ENCODE measurements at places on chromosomes 6 and 20.

DNA sequence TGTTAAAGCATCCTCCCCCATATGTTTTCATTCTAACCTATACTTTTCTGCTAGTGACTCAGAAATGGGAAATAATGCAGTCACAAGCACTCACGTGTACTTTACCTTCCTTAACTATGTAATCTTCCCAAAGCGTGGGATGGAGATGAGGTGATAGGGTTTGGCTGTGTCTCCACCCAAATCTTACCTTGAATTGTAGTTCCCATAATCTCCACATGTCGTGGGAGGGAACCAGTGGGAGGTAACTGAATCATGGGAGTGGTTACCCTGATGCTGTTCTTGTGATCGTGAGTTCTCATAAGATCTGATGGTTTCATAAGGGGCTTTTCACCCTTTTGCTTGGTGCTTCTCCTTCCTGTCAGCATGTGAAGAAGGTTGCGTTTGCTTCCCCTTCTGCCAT lies 35.4 kb downstream of the AGPAT4 start:
- peaks cover 16% of the 10 kb centered on the region for H3K4me1 ChIP-seq
- no peak overlapping the region for H3K4me3 ChIP-seq
- DNase-seq: no peak
- H3K27me3 ChIP-seq: no peaks in the 10 kb centered on the region

DNA sequence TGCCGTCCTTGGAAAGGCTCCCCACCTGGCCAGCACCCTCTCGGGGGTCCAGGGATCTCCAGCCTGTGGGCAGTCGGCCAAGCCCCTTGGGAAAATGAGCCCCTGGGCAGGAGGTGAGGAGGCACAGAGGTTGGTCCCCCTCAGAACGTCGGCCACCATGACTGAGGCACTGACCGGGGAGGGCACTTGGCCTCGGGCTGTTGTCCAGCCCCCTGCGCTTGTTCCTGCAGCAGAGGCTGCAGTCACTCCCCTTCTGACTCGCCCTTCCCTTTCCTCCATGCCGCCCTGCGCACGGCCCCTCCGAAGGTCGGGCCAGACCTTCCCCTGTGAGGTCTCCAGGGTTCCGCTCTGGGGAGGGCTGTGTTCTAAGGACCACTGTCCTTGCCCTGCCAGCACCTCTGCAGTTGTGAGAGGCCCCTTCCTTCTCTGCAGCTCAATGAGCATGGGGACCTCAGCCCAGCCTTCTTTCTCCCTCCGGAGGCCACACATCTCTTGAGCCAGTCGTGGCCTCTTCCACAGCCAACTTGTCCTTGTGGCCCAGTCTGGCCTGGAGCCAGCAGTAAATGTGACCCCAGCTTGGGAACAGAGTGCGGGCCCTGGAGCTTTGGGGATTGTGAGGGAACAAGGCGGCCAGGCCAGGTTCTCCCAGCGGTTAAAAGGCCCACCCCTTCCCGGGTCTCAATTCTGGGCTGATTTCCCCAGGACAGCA lies 195.5 kb downstream of the DLL1 start:
- peaks cover 16% of the 10 kb centered on the region for H3K27me3 ChIP-seq
- no peak for DNase-seq
- H3K27ac ChIP-seq: no peak overlapping the region
- H3K4me3 ChIP-seq: no peak overlapping the region
- H3K36me3 ChIP-seq: no peaks in the 10 kb centered on the region
- H3K4me1 ChIP-seq: peaks cover 3% of the 10 kb centered on the region

- H3K27ac ChIP-seq: no peak overlapping the region
- H3K36me3 ChIP-seq: no peaks in the 10 kb centered on the region
- peak overlapping the region; percentile 45 for H3K4me3 ChIP-seq
- H3K27me3 ChIP-seq: peaks cover 2% of the 10 kb centered on the region
- no peak for DNase-seq
- H3K4me1 ChIP-seq: peaks cover 33% of the 10 kb centered on the region
Measured at GRCh38 chr20:59932616-59933295, 681 bp downstream of the SYCP2 start.

DNA sequence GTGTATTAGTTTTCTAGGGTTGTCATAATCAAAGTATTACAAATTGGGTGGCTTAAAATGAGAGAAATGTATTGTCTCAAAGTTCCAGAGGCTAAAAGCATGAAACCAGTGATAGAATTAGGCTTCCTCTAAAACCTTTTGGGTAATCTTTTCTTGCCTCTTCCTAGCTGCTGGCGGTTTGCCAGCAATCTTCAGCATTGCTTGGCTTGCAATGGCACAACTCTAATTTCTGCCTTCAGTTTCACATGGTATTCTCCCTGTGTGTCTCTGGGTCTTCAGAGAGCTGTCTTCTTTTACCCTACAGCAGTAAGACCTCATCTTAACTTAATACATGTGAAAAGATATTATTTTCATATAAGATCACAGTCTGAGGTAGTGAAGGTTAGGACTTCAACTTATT lies 479.1 kb upstream of the GJE1 start:
- no peak overlapping the region for H3K4me3 ChIP-seq
- no peaks in the 10 kb centered on the region for H3K36me3 ChIP-seq
- no peaks in the 10 kb centered on the region for H3K4me1 ChIP-seq
- H3K27me3 ChIP-seq: peaks cover 15% of the 10 kb centered on the region

DNA sequence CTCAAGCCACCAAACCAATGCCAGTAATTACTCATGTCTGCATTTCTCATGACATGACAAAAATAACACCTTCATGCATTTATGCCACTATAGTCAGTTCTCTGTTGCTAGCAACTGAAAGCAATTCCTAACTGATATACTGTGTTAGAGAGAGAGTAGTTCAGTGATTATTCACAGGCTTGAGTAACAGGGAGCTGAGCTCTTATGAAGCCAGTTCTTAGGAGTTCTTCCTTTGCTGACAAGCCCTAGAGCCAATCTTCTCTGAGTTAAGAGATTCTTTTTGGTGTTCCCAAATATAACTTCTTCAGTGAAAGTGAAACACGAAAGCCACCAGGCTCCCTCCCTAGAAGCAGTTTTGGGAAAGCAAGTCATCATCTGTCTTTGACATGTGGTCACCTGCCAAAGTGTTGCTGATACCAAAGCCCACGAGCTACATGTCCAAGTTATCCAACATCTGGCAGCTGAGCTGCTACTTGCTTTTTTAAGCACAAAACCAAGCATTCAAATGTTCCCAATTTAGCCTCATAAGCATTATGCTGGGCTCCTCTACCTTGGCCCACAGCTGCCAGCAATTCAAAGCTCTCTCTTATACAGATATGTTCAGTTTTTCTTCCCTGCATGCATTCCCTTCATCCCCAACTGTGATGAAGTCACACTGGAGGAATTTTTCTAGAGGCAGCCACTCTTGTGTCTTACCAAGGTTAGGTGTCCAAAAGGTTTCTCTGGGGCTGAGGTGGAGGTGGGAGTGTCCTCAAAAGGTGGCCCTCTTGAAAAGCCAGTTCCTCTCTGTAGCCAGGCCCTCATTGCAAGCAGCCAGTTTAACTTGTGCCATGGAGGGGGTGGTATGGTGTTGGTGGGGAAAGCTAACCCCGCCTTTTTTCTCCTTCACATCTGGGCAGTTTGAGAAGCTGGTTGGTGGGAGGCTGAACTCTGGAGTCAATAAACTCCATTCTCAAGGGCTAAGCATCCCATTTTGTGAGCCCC lies 92.7 kb upstream of the ARMC2 start:
- H3K36me3 ChIP-seq: no peaks in the 10 kb centered on the region
- H3K4me3 ChIP-seq: no peak overlapping the region
- no peak for DNase-seq
- H3K27ac ChIP-seq: no peak overlapping the region
- H3K27me3 ChIP-seq: peaks cover 4% of the 10 kb centered on the region

DNA sequence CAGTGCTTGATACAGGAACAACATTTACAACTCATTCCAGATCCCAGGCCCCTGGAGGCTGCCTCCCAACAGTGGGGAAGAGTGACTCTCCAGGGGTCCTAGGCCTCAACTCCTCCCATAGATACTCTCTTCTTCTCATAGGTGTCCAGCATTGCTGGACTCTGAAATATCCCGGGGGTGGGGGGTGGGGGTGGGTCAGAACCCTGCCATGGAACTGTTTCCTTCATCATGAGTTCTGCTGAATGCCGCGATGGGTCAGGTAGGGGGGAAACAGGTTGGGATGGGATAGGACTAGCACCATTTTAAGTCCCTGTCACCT lies 4.2 kb downstream of the PIM1 start:
- H3K4me1 ChIP-seq: peaks cover 62% of the 10 kb centered on the region
- DNase-seq: no peak
- peak overlapping the region; percentile 95 for H3K27ac ChIP-seq
- H3K4me3 ChIP-seq: peak overlapping the region; percentile 91
- peaks cover 71% of the 10 kb centered on the region for H3K36me3 ChIP-seq
- no peaks in the 10 kb centered on the region for H3K27me3 ChIP-seq

Measured in activated T-cell treated with anti-CD3 and anti-CD28 coated beads, Interleukin-2, amount 50 U/mL, for 24 hours (primary cell).